NCI-H2081 treated with DMSO at 0.1 percent for 48 hours (cell line): ENCODE measurements at places on chromosomes 5 and 9.

GRCh38 chr9:79858508-79858907, 286.7 kb downstream of the TLE4 start:
- DNase-seq, result no peak

DNA sequence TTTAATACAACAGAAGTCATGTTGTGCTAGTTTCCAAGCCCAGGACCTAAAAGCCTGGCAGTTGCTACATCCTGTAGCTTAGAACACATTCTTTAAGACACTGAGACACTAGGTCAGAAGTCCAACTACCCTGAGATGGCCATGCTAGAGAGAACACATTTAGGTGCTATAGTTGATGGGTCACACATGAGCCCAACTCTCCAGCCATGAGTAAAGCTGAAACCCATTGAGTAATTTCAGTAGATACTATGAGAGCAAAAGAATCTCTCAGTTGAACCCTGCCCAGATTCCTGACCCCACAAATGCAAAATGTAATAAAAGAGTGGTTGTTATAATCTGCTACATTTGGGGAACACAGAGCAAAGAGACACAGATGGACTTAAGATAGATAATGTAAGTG, 164.4 kb downstream of the SEMA5A start:
- no peak for DNase-seq

DNA sequence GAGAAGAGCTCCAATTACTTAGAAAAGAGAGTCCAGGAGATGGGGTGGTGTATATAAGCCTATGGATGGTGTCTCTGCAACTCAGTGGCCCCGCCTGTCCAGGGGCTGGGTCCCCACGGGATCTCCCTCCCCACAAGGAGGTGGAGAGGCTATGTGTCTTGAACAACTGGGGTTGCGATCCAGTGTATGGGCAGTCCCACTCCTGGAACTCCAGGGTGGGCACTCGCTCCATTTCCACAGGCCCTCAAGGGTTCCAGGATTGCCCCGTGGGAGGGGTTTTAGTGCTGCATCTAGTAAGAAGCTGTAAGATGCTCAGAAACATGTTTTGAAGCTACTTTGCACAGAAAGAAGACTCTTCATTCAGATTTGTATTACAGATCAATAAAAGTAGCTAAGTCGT, 558 bp upstream of the SMAD5 start:
- no peak for DNase-seq

DNA sequence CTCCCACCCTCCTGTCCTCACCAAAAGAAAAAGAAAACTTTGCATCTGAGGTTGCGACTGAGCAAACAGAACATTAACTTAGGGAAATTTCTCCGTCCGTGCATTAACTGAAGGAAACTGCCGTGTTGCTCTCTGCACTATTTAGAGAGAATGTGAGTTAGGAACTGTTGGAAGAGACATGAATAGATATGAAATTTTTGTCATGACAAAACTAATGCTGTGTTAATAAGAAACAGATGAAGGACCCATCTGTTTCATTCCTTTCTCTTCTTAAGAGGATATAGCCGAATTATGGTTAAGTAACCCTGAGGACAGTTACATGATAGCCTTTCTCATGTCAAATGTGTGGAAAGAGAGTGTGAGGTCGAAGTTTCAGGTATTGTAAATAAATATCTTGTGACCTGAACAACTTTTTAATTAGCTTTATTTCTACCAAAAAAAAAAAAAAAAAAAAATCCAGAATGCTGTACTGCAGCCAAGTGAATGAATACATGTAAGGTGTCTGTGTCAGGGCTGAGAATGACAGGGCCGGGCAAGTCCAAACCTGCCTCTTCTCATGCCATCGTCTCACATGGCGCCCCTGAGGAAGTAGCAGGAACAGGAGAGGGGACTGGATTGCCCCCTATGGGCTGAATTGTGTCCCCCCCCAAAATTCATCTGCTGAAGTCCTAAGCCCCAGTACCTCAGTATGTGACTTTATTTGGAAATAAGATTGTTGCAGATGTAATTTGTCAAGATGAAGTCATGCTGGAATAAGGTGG, 35.6 kb upstream of the ANKRD33B start:
- no peak for DNase-seq

- no peak for DNase-seq
Measured at GRCh38 chr5:177984584-177985206, 11.3 kb downstream of the PROP1 start.

DNA sequence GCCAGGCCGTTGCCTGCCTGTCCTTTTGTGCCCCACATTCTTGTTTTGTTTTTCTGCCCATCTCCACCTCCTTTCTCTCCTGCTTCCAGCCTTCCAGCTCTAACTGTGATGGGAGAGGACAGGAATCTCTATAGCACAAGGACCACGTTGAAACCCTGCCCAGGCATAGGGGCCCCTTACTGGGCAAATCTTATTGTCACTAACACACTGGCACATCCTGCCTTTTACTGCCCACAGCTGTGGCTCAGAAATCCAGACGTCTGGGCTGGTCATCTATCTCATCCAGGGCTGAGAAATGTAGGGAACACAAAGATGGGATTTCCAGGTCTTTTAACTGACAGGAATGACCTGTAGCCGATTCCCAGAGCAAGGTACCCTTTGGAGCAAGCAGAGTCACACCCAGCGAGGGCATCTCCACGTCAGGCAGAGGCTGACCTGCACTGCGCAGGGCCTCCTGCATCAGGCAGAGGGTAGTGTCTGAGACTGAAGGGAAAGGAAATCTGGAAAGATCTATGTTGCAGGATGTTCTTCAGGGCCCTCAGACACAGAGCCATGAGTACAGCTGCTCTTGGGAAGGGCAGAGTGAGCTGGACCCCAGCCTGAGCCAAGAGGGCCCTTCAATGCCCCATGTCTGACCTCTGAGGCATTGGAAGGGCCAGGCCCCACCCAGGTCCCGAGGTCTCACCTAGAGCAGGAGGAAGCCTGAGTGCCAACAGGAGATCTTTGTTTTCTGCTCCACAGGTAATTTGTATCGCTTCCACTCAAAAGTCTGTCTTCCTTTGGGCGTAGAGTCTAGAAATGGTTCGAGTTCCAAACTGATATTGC, 278.8 kb downstream of the FSTL4 start:
- no peak for DNase-seq

- no peak for DNase-seq
Measured at GRCh38 chr9:20479419-20480155, 142.7 kb downstream of the MLLT3 start.

DNA sequence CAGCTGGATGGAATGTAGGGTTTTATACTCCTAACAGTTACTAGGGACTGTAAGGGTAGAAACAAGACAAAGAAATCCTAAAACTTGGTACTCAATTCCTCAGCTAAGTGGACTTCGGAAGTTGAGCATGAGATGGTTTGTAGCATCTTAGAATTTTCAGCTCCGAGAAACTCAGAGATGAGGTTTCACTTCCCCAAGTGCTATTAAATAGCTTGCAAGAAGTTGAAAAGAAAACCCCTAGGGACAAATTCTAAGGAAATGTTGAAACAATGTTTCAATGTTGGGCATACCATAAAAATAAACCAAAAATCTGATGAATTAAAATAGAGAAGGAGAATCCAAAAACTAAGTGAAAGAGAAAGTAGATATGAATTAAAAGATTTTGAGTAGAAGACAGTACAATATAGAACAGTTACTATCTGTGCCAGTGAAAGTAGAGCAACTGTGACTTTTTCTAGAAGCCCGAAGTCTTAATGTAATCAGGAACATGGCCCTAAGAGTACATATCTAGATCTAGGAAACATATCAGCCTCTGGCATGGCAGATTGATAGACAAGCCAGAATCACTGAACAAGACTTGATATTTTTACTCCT, 308.6 kb upstream of the RGMB start:
- no peak for DNase-seq

- peak; percentile 89 for DNase-seq
Measured at GRCh38 chr9:14722391-14723035, at the start of gene CER1. CER1 (minus strand) TSS chr9:14722733; CDS start chr9:14722672, 61 bp downstream.

DNA sequence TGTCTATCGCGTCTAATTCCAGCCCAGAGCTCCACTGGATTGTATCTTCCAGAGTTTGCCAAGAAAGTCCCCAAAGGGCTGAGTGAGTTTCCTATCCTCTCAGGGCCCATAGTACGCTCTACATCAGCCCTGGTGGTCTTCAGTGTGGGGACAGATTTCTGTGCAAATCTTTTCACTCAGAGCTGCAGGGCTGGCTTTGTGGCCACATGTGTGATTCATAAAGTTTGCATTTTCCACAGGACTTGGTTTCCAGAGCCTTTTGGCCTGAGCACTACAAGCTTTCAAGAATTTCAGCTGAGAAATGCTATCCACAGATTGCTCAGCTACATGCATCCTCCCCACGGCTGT, 76.7 kb upstream of the CXCL14 start:
- DNase-seq, result no peak

GRCh38 chr9:99118782-99119466, 14.0 kb downstream of the TGFBR1 start:
- DNase-seq, result no peak

GRCh38 chr5:84791730-84792129, 407.1 kb upstream of the EDIL3 start:
- DNase-seq, result no peak

- DNase-seq, result no peak
Measured at GRCh38 chr9:33318781-33319180, 28.5 kb downstream of the NFX1 start.

- DNase-seq, result no peak
Measured at GRCh38 chr5:143154510-143155370, 248.7 kb downstream of the NR3C1 start.

DNA sequence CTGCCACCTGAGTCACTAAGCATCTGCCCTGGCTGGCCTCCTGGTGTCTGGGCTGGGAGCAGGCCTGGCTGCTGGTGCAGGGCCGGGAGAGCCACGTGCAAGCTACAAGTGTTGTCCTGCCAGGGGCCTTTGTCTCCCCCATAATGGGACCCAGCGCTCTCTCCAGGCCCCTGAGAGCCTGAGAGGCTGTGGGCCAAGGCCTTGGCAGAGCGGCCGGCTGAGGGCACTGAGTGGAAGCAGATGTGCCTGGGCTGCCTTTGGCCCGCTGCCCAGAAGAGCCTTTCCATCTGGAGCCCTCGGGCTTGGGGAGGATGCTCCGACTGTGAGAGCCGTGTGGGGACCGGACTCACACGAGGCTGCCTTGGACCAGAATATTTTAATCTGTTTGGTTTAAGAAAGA, 185.5 kb downstream of the RGS3 start:
- DNase-seq, result no peak

DNA sequence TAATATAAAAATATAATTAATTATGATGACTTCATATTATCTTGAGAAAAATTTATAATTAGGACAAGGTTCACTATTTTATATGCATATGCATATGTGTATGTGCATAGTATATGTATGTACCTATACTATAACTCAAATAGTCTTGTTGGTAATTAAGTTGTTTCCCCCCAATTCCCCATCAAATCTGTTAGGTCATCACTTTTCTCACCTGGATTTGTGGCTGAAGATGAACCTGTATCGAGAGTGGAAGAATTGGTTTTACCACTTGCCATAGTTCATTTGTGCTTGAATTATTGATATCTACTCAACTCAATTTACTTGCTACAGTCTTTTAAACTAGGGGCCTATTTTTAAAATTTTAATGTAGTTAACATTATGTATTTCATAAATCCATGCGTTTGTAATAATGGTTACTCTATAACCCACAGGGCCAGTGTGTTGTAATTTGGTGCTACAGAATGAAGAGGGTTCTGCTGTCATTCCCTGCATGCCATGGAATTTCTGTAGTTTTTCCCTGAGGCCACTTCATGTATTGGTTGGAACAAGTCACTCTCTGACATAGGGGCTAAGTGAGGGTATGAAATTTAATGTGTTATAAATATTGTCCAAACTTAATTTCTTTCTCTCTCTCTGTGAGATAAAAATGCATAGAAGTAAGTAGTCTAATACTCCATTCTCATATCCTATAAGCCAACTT, 74.9 kb downstream of the TAF11L14 start:
- DNase-seq, result no peak

GRCh38 chr9:35814106-35814840, 569 bp downstream of the HINT2 start:
- DNase-seq, result no peak

DNA sequence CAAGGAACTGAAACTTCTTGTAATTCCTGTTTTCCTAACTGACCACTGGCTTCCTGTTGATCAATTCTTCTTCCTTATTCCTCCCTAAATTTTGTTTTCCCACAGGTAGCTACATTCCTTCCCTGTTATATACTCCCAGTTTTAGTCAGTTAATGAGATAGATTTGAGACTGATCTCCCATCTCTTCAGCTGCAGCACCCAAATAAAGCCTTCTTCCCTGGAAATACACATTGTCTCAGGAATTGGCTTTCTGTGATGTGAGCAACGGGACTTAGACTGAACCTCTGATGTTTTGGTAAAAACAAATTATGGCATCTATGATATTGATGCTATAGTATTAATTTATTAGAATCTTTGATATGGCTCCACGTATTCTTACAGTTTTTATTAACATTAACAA, 617.3 kb upstream of the ST8SIA4 start:
- no peak for DNase-seq

- no peak for DNase-seq
Measured at GRCh38 chr9:72382405-72382804, 17.4 kb upstream of the ZFAND5 start.

DNA sequence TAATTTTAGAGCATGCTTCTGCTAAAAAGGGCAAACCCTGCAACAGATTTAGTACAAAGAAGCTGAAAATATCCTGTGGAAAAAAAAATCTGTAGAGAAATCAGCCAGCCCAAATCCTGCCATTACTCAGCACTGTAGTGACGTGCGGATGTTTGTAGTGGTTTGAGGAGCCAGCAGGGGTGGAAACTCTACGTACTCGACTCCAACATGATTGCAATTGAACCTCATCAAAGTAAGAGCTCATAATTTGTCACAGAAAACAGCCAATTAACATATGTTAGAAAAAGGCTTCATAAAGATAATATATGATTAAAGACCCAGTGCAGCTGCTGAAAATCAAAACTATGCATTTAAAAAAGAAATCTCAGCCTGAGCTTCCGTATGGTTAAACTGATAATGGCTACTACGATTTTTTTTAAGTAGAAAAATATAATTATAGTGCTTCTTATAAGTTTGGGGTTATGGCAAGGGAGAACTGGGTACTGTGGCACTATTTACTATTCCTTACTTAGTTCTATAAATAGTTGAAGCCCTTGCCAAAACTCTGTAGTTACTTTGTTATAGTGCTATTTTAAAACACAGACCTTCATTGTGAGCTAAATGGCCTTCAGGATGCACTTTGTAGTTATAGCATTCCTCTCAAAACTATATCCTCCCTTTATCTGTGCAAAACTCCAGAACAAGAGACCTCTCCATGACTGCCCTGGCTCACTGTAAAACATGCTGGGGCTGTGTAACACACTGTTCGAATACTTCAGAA, 49.4 kb downstream of the MEF2C start:
- DNase-seq, result peak; percentile 19

GRCh38 chr9:79774356-79774755, 202.6 kb downstream of the TLE4 start:
- no peak for DNase-seq

DNA sequence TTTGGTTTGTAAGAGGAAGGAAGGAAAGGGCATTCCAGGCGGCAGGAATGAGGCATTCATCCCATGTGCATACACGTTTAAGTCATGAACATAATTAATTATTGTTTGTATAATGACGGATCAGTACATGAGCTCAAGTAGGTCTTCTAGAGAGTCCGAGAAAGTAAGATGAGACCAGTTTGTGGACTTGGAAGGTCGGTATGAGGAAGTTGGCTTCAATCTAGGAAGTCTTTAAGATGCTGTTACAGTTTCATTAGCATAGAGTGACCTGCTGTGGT, 2.1 kb downstream of the GTF3C4 start:
- DNase-seq, result no peak

GRCh38 chr9:85600675-85601263, 141.0 kb downstream of the AGTPBP1 start:
- DNase-seq, result no peak

GRCh38 chr9:4721736-4722135, 19.3 kb downstream of the AK3 start:
- DNase-seq, result no peak

- DNase-seq, result no peak
Measured at GRCh38 chr5:143244990-143245389, 158.5 kb downstream of the NR3C1 start.
